ENCODE measurements at places on chromosomes 7 and 10. TPM values are rescaled to one million over a fixed set of nuclear protein-coding genes. Genes with fewer than 3 reads are reported as not detected.

- no peak for DNase-seq
Measured at GRCh38 chr7:75575488-75576121, 83.5 kb downstream of the SPDYE5 start.

DNA sequence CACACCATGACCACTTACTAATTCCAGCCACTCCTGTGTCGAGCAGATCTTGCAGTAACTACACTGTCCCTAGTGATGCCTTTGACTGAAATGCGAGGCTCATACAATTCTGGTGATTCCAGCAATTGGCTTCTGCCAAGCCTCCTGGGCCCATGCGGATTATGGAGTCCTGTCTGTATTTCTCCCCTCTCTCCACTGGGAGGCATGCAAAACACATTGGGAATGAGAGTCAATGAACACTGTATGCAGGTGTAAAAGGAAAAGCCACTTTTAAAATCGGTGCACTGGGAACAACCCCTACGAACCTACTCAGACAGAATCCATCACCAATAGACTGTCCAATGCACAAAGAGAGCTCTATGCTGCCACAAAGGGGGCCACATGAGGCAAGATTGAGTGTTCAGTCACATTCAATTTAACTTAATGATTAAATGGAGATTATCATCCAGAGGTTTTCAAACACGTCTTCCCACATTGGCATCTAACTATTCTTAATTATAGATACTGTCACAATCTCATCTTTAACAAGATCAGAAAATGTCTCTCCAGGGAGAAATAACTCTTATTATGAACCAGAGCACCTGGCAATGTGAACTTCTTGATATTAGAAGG, 550.6 kb downstream of the GLRX3 start:
- peak; percentile 77 for DNase-seq

DNA sequence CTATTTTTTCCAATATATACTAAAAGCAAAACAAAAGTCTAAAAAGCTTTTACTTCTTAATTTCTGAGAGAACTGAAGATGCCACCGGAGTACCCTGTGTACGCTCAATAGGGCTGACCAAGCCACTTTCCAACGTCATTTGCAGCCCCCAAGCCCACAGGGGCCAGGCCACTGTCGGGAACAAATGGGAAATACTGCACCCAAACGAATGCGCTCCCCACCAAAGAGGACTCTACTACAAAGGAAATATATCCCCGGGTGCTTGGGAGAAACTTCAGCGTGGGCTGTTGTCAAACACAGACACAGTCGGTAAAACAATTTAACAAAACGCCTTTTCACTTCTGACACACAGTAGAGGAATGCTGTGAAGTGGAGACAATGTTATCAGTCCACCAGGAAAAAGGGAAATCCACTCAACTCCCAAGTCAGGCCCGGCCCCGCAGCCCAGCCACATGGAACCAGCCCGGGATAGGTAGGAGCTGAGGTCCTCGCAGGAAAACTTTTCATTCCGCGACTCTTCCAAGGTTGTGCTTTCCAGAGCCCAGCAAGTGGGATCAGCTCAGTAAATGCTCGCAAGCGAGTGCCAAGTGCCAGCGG, 1.4 kb downstream of the PARD3 start:
- DNase-seq: no peak

DNA sequence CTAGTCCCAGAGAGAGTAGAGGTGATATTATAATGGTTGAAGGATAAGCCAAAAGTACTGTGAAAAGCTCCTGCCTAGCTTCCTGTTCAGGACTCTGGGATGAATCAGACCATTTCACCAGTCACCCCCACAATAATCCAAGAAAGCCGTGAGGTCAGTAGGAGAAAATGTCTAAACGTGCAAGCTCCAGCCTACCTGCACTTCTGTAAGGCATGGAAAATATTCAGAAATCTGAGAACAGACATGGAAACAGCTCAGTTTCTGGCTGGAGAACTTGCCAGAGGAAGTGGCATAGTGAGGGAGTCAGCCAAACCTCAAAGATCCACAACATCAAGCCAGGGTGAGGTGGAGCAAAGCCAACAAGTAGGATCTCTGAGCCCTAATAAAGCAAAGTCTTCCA, 58.2 kb downstream of the ELAPOR2 start:
- DNase-seq: no peak

DNA sequence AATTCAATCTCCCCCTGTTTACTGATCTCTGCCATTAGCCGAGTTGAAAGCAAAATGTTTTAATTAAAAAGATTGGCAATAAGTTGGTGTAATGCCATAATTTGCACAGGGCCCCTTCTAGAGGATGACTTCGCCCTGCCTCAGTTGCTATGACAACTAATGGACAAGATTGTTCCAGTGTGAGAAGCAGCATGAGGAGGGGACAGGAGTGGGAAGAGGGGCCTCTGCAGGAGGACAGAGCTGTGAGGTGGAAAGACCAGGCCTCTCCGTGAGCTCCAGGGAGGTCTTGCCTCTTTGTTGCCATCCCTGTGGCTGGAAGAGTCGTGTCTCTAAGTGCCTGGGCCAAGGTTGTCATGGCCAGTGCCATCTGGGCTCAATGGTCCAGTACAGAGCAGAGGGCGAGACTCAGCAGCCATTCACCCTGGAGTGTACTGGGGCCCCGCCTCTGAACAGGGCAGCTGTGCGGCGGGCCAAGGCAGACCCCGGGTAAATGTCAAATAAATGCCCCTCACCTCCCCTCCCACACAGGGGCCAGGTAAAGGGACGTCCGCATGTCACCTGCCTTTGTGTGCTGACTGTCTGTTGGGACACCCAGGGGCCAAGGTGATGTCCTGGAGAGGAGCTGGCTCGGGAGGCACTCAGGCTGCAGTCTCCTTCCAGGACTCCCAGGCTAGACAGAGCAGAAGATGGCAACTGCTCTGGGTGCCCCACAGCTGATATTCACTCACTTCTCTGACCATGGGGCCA, 97.0 kb upstream of the RET start:
- DNase-seq: peak; percentile 35

DNA sequence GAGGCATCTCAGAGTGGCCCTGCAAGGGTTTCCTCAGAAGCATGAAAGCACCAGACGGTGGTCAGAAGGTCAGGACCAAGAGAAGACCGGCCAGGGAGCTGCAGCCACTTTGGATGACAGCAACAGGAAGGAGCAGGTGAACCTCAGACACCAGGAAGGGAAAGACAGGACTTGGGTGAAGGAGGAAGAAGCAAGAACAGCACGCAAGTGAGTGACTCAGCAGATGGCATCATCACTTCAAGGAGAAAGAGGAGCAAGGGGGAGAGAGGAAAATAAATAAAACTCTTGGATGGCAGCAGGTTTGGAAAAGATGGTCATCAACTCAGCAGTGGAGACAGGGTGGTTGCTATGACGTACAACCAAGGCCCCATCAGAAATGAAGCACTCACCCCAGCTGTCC, 31.6 kb downstream of the NCAPG2 start:
- DNase-seq: no peak

- no peak for DNase-seq
Measured at GRCh38 chr10:607545-608185, 81.8 kb downstream of the DIP2C start.

GRCh38 chr10:76080991-76081390, 649.6 kb downstream of the LRMDA start:
- no peak for DNase-seq

GRCh38 chr10:127720903-127721302, 16.1 kb upstream of the FOXI2 start:
- no peak for DNase-seq

DNA sequence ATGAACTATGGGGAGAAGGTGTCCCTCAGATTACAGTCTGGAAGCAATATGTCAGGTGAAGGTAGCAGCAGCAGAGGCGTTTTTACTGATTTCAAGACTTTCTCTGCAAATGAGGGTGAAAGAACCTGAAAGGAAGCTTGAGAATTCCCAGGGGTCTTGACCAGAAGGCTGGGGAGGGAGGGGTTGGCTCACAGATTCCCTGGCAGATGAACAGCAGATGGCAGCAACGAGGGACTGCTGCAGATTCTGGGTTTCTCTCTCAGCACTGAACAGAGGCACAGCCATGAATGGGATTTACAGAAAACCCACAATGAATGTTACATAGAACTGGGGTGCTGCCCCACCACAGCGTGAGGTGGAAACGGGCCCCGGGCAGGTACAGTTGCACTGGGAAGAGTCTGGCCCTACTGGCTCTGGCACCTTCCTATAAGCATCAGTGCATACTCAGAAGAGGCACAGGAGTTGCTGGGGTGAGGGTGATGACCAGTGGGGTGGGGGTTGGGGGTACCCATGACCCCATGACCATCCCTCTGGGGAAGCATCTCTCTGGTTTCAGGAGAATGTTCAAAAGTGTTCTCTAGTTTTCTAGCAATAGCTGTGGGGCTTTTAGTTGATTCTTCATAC, 317.8 kb downstream of the SH2D4B start:
- DNase-seq: peak; percentile 75

DNA sequence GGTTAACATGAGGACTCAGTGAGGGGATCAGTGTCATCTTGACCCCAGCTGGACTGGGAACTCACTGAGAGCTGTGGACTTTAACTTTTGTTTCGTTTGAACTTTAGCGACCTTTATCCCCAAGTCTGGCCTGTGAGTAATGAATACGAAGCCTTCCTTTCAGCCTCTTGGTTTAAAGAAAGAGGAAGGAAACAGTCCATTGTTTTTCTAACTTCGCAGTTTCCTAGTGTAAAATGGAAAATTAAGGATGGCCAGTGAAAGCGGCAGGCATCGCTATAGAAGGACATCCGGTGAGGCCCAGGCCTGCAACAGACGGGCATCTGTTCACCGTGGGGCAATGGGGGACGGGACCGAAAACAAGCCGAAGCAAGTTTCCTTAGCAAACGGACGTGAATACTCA, 44.1 kb upstream of the ADO start:
- DNase-seq: no peak

GRCh38 chr10:116538456-116538855, 7.3 kb upstream of the PNLIP start:
- DNase-seq: no peak

- no peak for DNase-seq
Measured at GRCh38 chr10:105611244-105611798, 970.2 kb downstream of the SORCS3 start.

DNA sequence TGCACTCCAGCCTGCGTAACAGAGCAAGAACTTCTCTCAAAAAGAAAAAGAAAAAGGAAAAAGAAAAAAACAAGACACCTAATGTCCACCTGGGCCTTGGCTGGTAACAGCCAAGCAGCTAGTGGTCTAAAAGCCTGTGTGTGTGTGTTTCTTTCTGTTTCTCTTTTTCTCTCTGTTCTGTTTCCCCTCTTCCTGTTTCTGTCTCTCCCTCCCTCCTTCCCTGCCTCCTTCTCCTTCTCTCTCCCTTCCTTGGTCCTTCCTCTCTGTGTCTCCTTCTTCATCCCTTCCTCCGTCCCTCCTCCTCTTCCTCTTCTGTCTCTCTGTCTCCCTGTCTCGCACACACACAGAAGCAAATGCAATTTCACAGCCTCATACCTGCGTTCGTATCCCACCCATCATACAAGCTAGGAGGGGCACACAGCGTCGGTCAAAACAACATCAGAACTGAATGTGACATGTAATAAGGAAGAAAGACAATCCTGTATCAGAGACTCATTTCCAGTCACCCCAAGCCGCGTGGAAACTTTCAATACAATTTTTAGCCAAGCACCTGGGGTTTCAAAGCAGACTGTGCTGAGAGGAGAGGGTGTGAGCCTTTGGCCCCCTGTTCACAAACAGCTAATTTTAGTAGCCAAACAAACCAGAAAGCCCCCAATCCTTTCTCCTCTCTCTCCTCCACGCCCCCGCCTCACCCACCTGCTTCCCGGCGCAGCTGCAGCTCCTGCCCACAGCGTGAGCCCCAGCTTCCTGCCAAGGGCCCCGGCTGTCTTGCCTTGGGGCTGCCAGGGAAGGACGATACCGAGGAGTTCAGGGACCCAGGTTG, 50.2 kb upstream of the GNA12 start:
- peak; percentile 72 for DNase-seq

DNA sequence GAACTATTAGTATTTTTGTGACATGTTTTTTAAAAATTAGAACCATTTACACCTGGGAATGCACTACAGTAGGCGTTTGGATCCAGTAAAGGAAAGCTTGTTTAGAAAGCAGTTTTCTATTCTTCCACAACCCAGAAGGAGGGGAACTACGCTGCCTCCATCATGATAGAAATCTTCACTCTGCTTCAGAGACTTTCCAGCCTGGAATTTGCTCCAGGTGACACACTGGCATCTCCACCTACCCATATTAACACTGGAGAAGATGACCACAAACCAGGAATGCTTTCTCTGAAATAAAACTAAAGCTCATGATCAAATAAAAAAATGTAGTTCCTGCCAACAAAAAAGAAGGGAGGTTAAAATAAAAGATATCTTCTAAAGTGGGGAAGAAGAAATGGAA, 66.3 kb downstream of the ARHGAP22 start:
- no peak for DNase-seq

- no peak for DNase-seq
Measured at GRCh38 chr10:109998513-109998912, 9.3 kb upstream of the ADD3 start.

DNA sequence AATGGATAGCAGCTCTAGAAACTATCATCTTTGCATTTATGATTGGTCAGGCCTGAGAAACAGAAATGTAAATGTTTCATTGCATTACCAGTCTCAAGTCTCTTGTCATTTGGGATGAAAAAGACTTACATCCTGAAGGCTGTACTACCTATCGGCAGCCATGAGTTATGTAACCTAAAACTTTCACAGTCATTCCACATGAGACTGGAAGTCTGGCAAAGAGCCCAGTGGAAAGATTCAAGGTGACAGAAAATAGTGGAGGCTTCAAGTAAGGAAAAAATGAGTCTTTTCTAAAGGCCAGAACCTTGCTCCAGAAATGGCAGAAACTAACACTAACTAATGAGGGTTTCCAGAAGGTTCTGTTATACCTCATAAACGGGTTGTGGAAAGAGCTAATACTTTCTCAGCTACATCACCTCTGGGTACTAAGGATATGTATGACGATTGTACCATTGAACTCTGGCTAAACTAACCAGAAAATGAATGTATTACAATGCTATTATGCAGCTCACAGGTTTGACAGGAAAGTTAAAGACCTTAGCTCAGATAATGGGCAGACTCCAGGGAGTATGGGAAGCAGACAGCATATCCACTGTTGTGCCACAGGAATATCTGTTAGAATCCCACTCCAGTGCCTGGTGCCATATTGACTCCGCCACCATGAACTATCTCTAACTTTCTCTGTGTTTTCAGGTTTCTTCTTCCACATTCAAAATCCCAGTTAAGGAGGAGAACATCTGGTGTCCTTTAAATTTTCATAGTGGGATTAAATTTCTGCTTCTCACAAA, 41.7 kb upstream of the DYNC1I1 start:
- DNase-seq: no peak

DNA sequence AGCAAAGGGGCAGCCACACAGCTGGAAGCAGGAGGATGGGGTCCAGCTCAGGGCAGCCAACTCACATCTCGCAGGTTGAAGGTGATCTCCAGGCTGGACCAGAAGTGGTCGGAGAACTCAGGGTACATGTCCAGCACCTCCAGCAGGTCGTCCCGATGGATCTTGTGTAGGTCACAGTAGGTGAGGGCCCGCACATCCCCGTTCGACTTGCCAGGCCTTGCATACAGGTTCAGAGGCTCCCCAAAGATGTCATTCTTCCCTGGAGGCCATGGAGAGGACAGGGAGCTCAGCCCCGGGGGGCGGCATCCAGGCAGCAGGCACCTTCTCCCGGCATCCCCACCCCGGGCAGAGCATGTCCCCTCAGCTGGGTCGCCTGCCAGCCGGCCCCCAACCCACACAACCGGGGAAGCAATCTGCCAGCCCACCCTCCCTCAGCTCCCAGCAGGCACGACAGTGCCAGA, 29.3 kb downstream of the KCNH2 start:
- peak; percentile 65 for DNase-seq

PDIA4 gene
- total RNA-seq: 286 TPM

KAZALD1 gene
- total RNA-seq: 22.0 TPM

CYP2C18 gene
- not detected for total RNA-seq

COBL gene
- total RNA-seq: 4.2 TPM

IGF2BP3 gene
- 108 TPM for total RNA-seq

HELLS gene
- 187 TPM for total RNA-seq

SKIDA1 gene
- 10.4 TPM for total RNA-seq

LLCFC1 gene
- not detected for total RNA-seq
